ENCODE measurements at places on chromosomes 7 and 10.

DNA sequence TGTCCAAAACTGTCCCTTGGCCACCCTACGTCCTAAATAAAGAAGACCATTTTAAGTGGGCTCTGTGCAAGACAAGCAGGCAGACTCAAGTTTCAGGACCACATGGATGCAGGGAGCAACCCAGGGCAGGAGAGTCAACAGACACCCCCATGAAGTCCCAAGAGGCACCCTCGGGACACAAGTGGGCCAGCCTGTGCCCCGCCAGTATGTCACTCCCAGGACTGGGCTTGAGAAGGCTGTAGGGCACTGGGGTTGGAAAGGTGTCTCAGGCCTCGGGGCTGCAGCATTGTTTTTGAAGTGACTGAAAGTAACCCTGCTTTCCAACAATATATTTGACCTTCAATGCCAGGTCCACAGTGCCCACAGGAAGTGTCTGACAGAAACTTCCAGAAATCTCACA lies 157.4 kb downstream of the TNS3 start:
- DNase-seq = peak; percentile 11

- no peak for DNase-seq
Measured at GRCh38 chr10:14952851-14953423, 959 bp downstream of the DCLRE1C start.

DNA sequence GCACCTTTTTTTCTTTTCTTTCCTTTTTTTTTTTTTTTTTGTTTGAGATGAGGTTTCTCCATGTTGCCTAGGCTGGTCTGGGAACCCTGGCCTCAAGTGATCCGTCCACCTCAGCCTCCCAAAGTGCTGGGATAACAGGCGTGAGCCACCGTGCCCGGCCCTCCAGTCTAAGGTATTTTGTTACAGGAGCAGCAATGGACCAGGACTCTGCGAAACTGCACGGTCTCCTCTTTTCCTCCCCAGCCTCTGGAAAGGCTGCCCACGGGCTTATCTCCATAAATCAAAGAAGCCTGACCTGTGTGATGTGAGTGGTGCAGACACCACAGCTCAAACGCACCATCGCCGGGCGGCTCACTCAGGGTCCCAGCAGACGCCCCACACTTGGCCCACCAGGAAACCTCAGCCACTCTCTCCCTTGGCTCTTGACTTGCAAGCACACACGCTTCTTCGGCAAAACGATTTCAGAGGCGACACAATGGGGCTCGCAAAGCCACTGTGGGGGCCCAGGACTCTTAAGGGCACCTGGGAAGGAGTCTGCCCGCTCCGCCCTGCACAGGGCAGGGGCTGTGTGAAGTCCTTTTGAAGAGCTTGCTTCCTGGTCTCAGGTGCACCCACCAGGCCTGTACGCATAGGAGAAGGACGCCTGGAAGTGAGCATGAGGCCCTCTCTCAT lies 20.6 kb downstream of the WDR86 start:
- DNase-seq = no peak

- no peak for DNase-seq
Measured at GRCh38 chr7:93265220-93265619, 33.1 kb downstream of the VPS50 start.

DNA sequence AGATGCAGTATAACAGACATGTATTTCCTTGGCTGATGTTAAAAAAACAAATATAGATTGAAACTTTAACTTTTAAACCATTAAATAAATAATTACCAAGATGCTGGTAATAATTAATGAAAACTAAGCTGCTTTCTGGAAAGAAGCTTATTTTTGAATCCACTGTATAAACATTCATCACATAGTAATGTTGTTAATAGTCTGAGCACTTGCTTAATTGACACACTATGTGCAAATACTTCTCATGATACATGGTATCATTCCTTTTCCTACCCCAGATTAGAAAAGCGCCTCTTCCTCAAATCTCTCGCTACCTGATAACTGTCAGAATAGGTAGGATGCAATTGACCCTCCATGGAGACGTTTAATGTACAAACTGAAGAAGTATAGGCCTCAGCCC lies 15.0 kb upstream of the COL28A1 start:
- DNase-seq = no peak

DNA sequence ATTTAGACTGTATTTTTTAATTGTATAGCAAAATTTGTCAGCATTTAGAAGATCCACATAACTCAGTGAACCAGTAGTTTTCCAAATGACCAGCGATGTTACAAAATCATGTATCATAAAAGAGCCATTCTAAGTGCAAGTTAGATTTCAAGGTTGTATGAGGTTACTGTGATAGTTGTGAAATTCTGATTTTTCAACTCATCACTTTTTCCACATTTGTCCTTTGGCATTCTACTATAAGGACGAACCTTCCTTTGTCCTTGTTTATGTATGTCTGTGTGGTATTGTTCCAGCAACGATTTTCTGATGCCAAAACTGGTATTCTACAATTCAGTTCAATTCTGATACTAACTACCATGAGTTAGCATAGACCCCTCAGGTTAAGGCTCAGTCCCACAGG lies 64.2 kb downstream of the TAX1BP1 start:
- no peak for DNase-seq

DNA sequence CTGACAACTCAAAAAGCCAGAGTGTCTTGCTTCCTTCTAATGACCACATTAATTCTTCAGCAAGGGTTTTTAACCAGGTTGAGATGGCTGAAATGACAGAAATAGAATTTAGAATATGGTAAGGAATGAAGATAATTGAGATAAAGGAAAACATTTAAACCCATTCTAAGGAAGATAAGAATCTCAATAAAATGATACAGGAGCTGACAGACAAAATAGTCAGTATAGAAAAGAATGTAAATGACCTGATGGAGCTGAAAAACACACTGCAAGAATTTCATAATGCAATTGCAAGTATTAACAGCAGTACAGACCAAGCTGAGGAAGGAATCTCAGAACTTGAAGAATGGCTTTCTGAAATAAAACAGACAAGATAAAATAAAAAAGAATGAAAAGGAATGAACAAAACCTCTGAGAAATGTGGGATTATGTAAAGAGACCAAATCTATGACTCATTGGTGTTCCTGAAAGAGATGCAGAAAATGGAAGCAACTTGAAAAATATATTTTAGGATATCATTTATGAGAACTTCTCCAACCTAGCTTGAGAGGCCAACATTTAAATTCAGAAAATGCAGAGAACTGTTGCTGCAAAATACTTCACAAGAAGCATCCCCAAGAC lies 87.1 kb downstream of the SAMD9 start:
- no peak for DNase-seq

- no peak for DNase-seq
Measured at GRCh38 chr7:94813917-94814316, 93.5 kb upstream of the PPP1R9A start.

DNA sequence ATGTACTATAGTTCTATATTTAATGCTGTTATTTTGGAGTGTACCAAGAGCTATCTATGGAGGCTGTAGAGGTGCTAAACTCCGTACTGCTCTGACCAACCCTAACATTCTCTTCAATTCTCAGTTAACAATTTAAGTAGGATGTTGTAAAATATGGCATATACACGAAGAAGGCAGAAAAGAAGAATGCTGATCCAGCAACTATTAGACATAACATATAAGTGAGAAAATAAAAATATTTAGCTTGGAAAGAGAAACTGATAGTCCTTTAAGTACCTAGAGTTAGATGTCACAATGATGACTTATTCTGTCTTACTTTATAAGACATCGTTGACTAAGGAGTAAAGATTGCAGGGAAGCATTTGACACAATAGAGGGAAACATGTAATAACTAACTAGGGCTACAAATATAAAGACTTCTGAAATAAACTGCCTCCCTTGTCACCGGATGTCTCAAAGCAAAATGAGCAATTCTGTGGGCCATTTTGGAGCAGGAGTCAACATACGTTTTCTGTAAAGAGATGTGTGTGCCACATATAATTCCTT lies 159.5 kb downstream of the CPEB3 start:
- no peak for DNase-seq

GRCh38 chr7:151725844-151726651 lies 150.9 kb downstream of the PRKAG2 start:
- DNase-seq = no peak

DNA sequence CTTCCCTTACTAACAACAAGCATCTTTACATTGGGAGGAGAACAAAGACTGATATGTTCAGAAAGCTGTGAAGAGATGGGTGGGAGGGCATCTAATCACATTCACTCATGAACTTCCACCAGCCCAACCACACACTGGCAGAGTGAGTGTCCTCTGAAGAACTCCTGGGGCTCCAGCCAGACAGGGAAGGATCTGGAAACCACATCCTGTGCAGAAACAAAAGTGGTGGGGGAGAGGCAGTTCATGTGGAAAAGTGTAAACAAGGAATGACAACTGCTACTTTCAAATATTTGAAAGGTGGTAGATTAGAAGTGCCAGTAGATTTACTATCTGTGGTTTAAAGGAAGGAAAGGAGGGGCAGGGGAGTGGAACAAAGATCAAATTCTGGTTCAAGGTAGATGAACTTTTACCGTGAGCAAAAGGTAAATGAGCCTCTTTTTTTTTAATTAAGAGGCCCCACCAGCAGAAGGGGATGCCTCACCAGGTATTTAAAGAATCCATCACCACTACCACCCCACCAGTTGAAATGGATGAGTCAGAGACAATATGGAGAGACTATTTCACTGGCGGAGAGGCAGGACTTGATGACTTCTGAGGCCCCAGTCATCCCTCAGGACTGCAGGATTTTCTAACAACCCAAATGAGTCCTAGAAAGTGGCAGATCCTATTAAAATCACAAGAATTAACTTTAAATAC lies 34.5 kb downstream of the GOT1 start:
- DNase-seq = no peak

GRCh38 chr7:16063716-16064675 lies 357.3 kb downstream of the CRPPA start:
- DNase-seq = peak; percentile 63

GRCh38 chr7:153444641-153445040 lies 607.6 kb upstream of the DPP6 start:
- no peak for DNase-seq

DNA sequence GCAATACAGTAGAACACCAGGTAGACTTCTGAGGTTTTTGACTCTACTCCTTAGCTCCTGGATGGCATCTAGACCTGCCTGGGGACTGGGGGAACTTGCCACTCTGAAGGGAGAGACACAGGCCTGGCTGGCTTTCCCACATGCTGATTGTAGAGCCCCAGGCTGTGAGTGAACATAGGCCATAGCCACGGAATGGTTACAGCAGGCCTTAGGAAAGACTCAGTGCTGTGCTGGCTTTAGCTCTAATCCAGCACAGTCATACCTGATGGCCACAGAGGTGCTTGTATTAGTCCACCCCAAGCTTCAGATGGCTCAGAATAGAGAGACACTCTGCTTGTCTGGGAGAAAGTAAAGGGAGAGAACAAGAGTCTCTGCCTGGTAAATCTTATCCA lies 35.0 kb upstream of the ARHGAP12 start:
- no peak for DNase-seq

- no peak for DNase-seq
Measured at GRCh38 chr7:134431815-134432214, 27.1 kb downstream of the AKR1B1 start.

DNA sequence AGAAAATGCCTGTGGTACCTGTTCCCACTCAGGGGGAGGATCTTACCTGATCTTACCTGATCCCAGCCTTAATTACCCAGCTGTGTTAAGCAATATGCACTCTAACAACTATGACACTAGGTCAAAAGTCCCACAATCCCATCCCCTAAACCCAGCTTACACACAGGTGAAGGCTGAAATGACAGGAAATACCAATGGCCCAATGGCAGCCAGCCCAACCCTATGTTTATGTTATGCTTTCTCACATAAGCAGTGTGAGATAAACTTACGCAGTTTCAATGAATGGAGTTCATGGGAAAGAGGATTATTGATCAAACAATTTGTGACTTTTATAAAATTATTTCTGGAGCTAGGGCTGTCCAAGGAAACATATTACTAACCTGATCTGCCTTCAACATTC lies 91.9 kb downstream of the GPAM start:
- no peak for DNase-seq

DNA sequence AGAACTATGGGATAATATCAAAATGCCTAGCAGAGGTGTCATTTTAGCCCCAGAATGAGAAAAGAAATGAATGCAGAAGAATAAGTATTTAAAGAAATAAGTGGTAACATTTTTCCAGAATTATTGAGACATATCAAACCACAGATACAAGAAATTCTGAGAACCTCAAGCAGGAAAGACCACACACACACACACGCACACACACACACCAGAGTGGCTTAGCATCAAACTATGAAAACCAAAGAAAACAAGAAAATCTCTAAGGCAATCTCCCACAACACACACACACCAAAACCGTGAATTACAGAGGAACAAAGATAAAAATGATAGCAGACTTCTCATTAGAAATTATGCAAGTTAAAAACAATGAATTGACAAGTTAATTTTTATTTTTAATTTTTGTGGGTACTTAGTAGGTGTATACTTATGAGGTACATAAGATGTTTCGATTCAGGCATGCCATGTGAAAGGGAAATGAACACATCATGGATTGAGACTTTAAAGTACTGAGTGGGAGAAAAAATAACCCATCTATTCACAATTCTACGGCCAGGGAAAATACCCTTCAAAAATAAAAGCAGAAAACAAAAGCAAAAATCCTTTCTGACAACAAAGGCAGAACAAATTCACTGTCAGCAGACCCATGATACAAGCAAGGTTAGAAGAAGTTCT lies 14.6 kb downstream of the PPIF start:
- no peak for DNase-seq

- DNase-seq = no peak
Measured at GRCh38 chr7:159088016-159088865, 56.4 kb downstream of the VIPR2 start.

DNA sequence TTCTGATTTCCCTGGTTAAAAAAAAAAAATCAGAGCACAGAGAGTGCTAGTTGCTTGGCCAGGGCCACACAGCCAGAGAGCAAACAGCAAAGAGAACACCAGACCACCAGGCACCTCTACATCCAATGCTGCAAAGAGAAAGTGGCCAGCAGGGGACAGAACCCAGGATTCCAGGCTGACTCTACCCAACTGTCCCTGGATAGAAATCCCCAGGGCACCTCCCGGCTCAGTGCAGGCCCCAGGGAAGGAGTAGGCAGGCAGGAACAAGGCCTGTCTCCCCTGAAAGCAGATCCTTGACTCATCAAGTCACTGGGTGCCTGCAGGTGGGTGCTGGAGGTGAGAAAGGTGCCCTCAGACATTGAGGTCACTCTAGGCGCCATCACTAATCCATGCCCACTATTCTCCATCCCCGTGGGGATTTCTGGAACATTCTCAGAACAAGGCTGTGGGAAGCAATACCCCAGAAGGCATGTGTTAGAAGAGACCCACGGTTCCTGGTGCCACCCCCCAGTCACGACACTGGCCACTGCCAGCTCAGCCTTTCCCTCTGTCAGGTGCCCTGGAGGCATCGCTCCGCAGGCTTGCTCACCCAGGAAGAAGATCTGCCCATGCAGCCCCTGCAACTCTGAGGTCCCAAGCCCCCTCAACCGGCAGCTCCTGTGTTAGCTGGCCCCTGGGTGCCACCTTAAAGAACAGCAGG lies 154.8 kb downstream of the GRID1 start:
- DNase-seq = no peak

DNA sequence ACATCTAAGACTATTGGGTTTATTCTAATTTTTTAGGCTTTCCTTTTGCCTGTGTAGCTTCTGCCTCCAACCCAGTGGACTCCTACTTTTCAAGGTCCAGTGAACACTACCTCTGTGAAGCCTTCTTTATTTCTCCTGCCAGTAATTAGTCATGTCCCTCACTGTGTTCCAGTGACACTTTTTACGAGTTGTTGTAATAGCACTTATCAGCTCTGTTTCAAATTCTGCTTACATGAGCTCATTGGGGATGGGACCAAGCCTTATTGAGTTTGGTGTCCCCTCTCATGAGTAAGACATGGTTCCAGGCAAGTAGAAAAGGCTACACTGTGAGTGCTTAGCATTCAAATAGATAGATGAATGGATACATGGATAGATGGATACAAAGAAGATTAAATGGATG lies 184.6 kb downstream of the HIBADH start:
- DNase-seq = no peak

- DNase-seq = no peak
Measured at GRCh38 chr10:1175956-1176565, 119.9 kb downstream of the WDR37 start.

All from right forelimb (tissue), 1 donor.